ENCODE measurements at places on chromosomes 11 and 22. TPM values are rescaled to one million over a fixed set of nuclear protein-coding genes. Genes with fewer than 3 reads are reported as not detected.

Gene SORL1
- total RNA-seq, result under 0.01 TPM

Gene DERL3
- 0.76 TPM for total RNA-seq

Gene ALG12
- total RNA-seq, result 19.7 TPM

Gene MYO18B
- total RNA-seq, result under 0.01 TPM

Gene SHISAL1
- under 0.01 TPM for total RNA-seq

Gene EFCAB6
- 0.13 TPM for total RNA-seq

Gene HOATZ
- not detected for total RNA-seq

Gene ART1
- not detected for total RNA-seq

Gene SLC22A9
- total RNA-seq, result not detected

DNA sequence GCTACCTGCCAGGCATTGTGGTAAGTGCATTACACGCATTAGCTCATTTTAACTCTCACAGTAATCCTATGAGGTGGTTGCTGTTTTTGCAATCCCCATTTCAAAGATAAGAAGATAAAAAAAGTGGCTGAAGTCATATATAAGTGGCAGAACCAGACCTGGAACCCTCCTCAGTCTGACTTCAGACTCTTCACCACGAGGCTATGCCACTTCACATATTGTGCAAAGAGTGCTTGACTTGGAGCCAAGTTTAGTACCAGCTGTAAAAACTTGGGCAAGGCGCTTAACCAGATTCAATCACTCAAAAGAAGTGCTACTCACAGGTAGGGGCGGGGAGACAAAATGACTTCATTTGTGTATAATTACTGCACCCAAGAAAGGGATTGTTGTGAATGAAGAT, 15.3 kb downstream of the BPIFC start:
- no peak for DNase-seq

GRCh38 chr11:62401356-62401755, 17.5 kb upstream of the SCGB1A1 start:
- DNase-seq, result no peak

DNA sequence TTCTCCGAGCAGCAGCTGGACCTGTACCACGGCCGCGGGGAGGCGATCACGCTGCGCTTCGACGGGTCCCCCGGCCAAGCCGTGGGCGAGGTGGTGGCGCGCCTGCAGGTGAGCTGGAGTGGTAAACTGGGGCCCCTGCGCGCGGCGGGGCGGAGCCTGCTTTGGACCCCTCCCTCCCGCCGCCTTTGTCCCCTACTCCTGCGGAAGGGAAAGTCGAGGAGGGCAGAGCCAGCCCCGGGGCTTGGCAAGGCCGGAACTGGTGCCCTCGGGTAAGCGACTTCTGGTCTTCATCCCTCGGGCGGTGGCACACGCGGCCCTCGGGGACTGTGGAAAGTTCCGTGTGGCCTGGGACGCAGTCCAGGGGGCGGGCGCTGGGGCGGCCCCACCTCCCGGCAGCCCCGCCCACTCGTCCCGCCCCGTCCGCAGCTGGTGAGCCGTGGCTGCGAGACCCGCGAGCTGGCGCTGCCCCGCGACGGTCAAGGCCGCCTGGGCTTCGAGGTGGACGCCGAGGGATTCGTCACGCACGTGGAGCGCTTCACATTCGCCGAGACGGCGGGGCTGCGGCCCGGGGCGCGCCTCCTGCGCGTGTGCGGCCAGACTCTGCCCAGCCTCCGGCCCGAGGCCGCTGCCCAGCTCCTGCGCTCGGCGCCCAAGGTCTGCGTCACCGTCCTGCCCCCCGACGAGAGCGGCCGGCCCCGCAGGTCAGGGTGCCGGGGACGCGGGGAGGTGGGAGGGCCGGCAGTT, 9.2 kb downstream of the SIPA1 start:
- no peak for DNase-seq

DNA sequence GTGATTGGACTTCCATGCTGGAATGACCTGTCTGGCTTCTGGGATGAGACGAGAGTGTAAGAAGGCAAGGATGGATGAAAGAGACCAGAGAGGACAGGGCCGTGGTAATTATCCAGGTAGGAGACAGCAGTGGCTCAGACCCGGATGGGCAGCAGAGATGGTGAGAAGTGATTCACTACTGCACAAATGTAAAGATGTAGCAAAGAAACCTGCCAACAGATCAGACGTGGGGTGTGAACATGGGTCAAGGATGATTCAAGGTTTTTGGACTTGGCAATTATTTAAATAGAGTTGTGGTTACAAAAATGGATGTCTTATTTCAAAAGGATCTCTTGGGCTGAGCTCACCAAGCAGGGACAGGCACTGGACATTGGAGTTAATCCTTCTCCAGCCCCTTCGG, 32.7 kb downstream of the RIBC2 start:
- DNase-seq, result no peak

- DNase-seq, result no peak
Measured at GRCh38 chr11:4095509-4096230, 1.1 kb downstream of the RRM1 start.

- no peak for DNase-seq
Measured at GRCh38 chr11:8369592-8370205, 106.0 kb upstream of the LMO1 start.

- DNase-seq, result no peak
Measured at GRCh38 chr22:45425101-45425500, 11.6 kb downstream of the RIBC2 start.

GRCh38 chr11:86571273-86571948, 101.0 kb downstream of the ME3 start:
- DNase-seq, result no peak

DNA sequence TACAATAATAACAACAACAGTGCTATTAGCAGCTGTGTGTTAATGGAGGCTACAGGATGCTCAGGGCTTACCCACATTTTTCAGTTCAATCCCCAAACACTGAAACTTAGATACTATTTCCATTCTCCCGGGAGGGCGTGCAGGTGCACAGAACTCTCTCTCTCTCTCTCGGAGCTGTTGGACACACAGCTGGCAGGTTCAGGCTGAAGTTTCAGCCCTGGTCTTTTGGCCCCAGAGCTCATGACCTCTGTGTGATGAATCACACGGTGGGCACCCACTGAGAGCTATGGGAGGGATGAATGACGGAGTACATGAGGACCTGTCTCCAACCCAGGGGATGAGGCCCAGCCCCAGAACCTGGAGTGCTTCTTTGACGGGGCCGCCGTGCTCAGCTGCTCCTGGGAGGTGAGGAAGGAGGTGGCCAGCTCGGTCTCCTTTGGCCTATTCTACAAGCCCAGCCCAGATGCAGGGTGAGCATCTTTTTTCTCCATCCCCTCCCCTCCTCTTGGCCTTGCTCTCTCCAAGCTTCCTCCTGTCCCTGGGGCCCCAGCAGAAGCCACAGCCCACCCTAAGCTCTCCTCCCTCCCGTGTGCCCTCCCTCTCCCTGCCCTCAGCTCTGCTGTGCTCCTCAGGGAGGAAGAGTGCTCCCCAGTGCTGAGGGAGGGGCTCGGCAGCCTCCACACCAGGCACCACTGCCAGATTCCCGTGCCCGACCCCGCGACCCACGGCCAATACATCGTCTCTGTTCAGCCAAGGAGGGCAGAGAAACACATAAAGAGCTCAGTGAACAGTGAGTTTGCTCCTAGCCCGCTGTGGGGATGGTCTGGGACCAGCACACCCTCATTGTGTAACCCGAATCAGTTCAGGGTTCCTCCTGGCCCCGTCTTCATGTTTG, 16.9 kb downstream of the CSF2RB start:
- DNase-seq, result no peak

- no peak for DNase-seq
Measured at GRCh38 chr22:19271273-19271855, 20.2 kb downstream of the CLTCL1 start.

Measured in dermis microvascular lymphatic vessel endothelial cell (primary cell).